ENCODE measurements at places on chromosomes 4 and X.

GRCh38 chr4:78651250-78651860 is 99.8 kb downstream of the ANXA3 start:
- no peak for DNase-seq

DNA sequence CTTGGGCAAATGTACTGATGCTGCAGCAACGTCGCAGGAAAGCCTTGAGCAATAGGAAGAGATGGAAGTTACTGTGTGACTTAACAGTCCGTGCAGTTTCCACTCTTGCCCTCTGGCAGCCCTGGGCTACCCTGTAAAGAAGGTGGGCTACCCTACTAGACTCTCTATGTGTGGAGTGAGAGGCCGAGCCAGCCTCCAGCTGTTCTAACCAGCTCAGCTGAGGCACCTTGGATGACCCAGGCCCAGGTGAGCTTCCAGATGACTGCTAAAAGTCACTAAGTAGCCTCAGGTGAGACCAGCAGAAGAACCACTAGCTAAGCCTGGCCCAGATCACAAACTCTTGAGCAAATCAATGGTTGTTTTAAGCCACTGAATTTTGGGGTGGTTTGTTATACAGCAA is 34.9 kb upstream of the PPP2R2C start:
- DNase-seq, result no peak

- DNase-seq, result no peak
Measured at GRCh38 chrX:139724626-139725025, 16.7 kb upstream of the MCF2 start.

DNA sequence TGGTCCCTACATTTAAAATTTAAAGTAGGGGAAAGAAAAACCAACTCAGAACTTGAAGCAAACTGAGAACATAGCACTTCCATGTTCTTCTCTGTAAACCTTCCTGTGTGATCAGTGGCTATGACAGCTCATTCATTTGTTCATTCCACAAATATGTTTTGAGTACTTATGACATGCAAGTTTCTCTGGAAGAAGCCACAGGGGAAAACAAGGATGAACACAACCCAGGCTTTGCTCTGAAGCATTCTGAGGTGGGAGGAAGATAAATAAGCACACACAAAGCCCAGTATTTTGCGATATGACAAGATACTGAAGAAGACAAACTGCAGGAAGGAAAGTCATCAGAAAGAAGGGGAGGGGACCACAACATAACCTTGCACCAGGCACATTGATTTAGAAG is 96.4 kb downstream of the CHIC2 start:
- DNase-seq, result no peak

DNA sequence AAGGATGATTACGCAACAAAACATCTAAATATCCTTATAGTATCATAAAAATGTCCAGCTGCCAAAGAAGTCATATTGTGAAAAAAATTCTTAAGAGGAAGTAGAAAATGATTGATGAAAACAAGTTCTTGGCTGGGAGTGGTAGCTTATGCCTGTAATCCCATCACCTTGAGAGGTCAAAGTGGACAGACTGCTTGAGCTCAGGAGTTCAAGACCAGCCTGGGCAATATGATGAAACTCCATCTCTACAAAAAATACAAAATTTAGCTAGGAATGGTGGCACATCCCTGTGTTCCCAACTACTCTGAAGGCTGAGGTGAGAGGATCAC is 577.6 kb downstream of the KLHL13 start:
- no peak for DNase-seq

- no peak for DNase-seq
Measured at GRCh38 chrX:119635799-119636198, 29.6 kb upstream of the NKRF start.

DNA sequence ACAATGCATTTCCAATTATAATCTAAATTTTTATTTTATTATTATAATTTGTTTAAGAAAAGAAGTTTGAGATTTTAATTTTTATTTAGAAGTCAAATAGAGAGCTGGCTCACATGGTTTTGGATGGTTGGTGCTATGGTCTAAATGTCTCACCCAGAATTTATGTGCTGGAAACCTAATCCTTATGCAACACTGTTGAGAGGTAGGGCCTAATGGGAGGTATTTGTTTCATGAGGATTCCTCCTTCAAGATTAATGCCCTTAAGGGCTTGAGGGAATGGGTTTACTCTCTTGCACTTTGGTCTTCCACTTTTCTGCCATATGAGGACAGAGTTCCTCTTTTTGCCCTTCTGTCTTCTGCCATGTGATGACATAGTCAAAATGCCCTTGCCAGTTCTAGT is 960.5 kb upstream of the IGFBP7 start:
- no peak for DNase-seq

DNA sequence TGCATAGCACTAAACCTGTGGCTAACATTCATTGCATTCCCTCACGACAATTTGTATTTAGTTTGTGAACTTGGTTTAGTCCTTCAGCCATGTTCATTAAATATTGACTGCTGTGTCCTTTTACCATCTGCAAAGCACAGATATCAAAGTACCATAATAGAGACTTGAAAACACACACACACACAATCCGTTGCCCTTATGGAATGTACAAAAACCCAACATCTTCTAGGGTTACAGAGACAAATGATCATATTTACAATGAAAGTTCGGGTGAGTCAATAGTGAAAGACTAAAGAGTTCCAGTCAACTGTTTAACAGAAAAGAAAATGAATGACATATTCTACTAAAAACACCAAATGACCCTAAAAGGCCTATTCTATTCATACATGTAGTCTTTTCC is 50.8 kb upstream of the TXK start:
- no peak for DNase-seq

DNA sequence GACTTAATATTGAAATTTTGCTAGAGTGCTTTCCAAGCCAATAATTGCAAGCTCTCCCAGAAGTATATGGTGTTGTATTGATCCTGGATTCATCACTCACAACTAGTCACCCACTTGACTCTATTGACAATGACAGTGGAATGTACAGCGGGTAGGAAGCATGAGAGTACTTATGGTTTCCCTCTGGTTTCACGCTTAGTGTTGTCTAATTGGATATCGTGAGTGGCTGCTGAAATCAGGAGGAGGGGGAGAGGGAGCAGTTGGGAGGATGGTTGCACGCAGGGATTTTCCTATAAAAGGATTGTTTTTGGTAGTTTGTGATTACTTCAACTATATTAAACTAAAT is 1819.5 kb upstream of the TENM3 start:
- no peak for DNase-seq

- DNase-seq, result no peak
Measured at GRCh38 chrX:153533091-153533490, 15.6 kb downstream of the ATP2B3 start.

- DNase-seq, result no peak
Measured at GRCh38 chr4:54526560-54526959, 131.2 kb upstream of the KIT start.

DNA sequence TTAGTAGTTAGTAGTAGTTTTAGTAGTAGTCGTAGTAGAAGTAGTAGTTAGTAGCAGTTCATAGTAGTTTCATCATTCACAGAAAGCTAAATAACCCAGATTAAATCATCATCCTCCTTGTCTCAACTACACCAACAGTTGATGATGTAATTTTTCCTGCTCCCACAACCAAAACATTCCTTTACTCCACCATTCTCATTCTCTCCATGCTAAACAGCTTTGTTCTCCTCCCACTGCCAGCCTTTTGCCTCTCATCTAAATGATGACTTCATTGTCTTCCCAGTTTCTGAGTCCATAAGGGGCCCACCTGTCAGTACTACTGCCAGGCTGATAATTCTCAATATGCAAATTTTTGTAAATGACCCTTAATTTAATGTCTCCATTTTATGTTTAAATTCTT is 68.9 kb downstream of the ARHGAP24 start:
- DNase-seq, result no peak

- DNase-seq, result no peak
Measured at GRCh38 chrX:40106676-40107290, 9.0 kb upstream of the BCOR start.

DNA sequence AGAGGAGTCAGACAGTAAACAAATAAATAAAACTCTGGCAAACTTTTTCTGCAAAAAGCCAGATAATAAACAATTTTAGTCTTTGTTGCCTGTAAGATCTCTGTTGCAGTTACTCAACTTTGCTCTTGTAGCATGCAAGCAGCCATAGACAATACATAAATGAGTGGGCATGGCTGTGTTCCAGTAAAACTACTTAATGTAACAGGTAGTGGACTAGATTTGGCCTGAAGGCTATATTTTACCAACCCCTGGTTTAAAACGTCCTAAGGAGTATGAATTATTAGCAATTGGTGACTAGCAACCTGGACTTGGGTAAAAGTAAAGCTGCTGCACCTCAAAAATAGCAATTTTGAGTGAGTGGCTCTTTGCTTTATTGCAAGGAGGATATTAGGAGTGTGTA is 30.9 kb downstream of the SLAIN2 start:
- DNase-seq, result no peak

GRCh38 chr4:139018501-139018900 is 2.9 kb downstream of the NOCT start:
- DNase-seq, result no peak

GRCh38 chr4:74884266-74884665 is 48.6 kb upstream of the PARM1 start:
- no peak for DNase-seq

DNA sequence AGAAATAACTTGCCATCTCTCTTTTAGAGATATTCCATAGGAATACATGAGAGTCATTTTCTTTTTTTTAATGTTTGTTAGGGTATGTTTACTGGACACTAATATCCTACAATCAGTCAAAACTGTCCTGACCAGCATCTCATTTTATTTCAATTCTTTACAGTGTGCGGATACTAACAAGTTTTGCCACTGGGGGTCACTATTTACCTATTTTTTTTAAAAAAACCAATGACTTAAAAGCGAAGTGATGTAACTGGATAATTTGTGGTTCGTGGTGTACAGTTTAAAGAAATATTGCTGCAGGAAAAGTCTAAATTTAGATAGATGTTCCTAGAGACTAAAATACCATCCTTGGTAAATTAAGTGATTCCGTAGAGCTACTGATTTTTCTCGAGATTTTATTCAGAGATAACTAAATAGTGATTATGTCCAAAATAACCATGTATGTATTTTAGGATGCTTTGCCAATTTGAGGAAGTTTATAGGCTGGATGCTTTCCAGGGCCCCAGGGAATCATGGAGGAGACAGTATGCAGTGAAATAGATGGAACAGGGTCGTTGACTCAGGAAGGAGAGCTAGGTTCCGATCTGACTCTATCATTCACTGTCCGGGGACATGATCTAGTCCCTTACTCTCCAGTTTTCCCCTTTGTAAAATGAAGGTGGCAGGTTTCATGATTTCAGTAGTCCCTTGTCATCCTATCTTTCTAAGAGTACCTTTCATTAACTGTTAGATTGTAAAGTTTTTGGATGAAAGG is 34.0 kb upstream of the GNPDA2 start:
- DNase-seq, result peak; percentile 49

DNA sequence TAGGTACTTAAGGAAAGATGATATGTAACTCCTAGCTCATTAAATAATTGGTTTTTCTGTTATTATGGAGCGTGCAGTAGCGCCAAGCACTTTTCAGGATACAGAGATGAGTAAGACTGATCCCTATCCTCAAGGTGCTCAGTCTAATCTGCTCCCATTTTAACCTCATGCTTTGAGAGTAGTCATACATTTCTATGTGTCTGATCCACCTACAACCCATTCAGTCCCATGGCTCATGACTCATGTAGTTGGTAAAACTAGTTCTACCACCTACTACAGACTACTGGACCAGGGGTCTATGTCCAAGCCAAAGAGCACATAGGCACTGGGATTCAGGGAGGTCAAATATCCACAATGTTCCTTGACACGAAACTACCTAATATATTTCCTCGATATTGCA is 60.8 kb downstream of the TMEM154 start:
- DNase-seq, result no peak

GRCh38 chr4:77367638-77368037 is 210.6 kb downstream of the CCNG2 start:
- no peak for DNase-seq

DNA sequence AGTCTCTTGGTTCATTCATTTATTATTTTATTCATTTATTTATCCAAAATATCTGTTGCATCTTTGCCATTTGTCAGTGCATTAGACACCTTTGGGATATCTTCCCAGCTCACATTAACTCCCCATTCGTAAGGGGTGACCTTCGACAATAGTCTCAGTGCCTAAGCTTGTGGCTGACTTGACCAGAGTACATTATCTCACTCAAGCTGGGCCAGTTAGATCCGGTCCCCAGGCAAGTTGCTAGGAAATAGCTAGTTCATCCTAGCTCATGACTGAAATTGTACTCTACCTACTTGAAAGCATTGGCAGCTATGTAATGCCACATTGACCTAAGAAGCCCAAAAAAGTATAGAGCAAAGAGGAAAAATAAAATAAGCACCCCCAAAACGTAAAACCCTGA is 165.3 kb downstream of the FBXO8 start:
- DNase-seq, result no peak

- no peak for DNase-seq
Measured at GRCh38 chr4:151674804-151675391, 85.9 kb downstream of the GATB start.

DNA sequence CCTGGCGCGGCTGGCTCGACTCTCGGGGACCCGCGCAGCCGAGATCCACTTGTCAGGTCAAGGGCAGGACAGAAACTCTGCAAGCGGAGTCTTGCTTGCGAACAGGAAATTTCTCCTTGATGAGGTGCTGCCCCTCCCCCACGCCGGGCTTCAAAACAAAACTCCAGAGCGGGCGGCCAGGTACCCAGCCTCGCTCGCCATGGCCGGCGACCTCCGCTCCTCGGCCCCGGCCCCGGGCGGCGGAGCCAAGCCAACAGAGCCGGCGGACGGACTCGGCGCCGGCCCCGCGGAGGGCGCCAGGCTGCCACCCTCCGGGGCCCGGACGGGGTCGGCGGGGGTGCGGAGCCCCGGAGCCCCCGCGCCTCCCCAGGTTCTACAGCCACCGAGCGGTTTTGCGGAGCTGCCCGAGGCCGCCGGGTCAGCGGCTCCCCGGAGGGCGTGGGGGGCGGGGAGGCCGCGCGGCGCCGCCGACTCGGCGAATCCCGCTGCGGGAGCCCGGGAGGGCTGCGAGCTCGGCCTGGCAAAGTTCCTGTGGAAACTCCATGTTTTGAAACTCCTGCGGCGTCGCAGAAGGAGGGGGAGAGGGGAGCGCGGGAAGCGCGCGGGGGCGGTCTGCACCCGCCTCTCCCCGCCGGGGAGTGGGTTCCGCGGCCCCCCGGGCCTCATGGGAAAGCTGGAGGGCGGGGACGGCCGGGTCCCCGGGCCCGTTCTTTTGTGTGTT is 11.7 kb upstream of the BCOR start:
- DNase-seq, result no peak

GRCh38 chr4:121764702-121765367 is at the start of gene SMIM43:
SMIM43 (minus strand) TSS chr4:121765164; CDS start chr4:121765105, 59 bp downstream.
- no peak for DNase-seq

DNA sequence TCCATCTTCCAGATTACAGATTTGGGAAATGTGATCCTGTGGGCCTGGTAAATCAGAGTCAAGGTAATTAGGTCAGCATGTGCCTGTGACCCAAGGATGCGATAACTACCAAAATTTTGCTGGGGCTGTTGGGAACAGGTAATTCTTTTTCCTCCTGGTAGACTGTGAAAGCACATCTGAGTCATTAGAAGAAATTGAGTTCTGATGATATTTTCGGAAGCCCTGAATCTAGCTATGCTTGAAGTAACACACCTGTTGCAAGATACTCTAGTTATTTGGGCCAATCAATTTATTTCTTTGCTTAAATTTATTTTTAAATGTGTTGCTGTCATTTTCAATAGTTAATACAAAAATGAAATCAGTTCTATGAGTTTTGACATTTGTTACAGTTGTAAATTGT is 903.6 kb downstream of the RPA4 start:
- no peak for DNase-seq

- DNase-seq, result no peak
Measured at GRCh38 chr4:168741281-168742173, 244.7 kb downstream of the PALLD start.

Data from SW 1271 (cell line).